ENCODE measurements at places on chromosomes 1 and 21. TPM values are rescaled to one million over a fixed set of nuclear protein-coding genes. Genes with fewer than 3 reads are reported as not detected.

The SLC45A3 gene
- 11.6 TPM for total RNA-seq

GRCh38 chr21:44329086-44329889, 9.9 kb downstream of the CFAP410 start:
- no peak for DNase-seq

The CASQ1 gene
- not detected for total RNA-seq

GRCh38 chr1:27504588-27505419, 14.8 kb upstream of the WASF2 start:
- DNase-seq, result no peak

DNA sequence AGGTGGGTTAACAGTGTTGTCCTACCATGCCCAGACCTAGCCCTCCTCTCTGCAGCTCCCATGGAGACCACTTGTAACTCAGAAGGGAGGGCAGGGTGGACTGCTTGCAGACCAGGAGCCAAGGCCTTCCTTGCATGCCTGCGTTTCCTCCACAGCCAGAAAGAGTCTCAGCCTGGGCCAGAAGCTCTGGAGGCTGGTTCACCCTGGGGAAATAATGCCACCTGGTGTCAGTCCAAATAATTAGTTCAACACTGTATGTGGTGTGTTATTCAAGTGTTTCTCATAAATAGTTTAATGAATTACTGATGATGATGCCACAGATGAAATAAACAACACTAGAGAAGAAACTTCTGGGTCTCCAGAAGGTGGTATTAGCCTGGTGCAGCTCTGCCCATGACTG, 16.9 kb upstream of the VANGL1 start:
- DNase-seq, result no peak

The PDC gene
- not detected for total RNA-seq

GRCh38 chr1:170530972-170531757, 801 bp upstream of the GORAB start:
- no peak for DNase-seq

- no peak for DNase-seq
Observed at GRCh38 chr1:38029081-38029681, 16.6 kb downstream of the UTP11 start.

- no peak for DNase-seq
Observed at GRCh38 chr21:22409571-22409970, 1411.4 kb downstream of the NCAM2 start.
